ENCODE measurements at places on chromosomes 5 and 9.

DNA sequence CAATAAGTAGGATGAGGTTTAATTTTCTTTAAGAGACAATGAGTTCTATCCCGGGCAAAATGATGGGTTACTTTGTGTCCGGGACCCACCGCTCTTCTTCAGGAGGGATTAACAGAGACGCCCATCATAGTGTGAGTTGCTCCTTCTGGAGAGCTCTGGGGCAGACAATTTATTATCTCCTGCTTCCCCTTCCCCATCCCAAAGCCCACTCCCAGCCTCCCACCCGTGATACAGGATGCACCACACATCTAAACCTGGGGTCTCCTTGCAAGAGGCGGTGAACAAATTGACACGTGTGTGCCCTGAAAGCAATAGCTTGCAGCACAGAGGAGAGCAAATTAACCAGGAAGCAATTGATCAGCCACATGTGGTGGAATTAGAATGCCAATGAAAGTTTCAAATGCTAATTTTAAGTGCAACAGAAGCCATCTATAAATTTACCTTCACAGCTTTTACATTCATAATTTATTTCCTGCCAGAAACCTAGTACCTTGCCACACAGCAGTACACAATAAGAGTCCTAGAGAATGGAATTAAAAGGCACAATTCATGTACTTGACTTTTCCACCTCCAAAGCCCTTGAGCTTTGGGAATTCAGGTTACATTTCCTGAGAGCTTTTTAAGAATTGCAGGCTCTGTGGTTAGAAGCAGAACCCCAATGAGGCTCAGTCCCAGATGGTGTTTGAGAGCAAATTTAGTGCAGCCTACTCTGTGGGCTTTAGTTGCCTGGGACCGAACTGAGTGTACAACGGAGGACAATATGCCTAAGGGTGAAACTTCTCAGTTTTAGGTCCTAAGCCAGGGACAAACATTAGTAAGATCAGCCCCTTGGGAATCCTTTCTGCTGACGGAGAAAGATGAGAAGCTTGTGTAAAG lies 399.6 kb downstream of the MED10 start:
- H3K27ac ChIP-seq, result no peak overlapping the region
- H3K4me1 ChIP-seq, result no peaks in the 10 kb centered on the region
- H3K36me3 ChIP-seq, result no peaks in the 10 kb centered on the region
- no peaks in the 10 kb centered on the region for H3K27me3 ChIP-seq
- no peak for DNase-seq
- H3K4me3 ChIP-seq, result no peak overlapping the region

GRCh38 chr9:16499892-16500291 lies 370.6 kb downstream of the BNC2 start:
- no peaks in the 10 kb centered on the region for H3K27me3 ChIP-seq
- no peak overlapping the region for H3K4me3 ChIP-seq
- no peak overlapping the region for H3K27ac ChIP-seq
- H3K4me1 ChIP-seq, result no peaks in the 10 kb centered on the region
- no peak for DNase-seq
- H3K36me3 ChIP-seq, result no peaks in the 10 kb centered on the region

DNA sequence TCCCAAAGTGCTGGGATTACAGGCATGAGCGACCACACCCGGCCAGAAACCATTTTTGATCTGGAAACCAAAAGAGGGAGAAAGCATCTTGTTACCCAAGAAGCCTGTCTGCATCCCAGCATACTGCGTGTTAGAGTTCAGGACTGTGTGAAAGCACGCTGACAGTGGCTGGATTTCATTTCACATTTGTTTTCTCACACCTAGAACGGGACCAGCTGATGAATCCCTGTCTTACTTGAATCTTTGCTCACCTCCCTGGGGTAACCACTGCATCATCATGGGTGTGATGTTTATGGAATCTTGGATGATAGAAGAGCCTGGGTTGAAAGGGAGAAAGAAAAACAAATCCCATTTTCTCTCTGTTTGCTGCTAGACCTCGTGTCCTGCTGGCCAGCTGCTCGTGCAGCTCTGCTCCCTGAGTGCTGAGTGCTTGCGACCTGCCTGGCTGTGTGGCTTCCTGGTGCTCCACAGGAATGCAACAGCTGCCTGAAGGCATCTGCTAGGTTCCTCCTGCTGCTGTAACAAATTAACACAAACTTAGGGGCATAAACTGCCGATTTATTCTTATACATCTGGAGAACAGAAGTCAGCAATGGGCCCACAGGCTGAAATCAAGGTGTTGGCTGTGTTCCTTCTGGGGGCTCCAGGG lies 378.3 kb upstream of the DAP start:
- H3K27me3 ChIP-seq, result peaks cover 8% of the 10 kb centered on the region
- no peak for DNase-seq
- H3K4me1 ChIP-seq, result no peaks in the 10 kb centered on the region
- H3K4me3 ChIP-seq, result no peak overlapping the region
- H3K27ac ChIP-seq, result no peak overlapping the region

GRCh38 chr5:36552651-36553393 lies 53.6 kb upstream of the SLC1A3 start:
- H3K4me1 ChIP-seq, result no peaks in the 10 kb centered on the region
- no peaks in the 10 kb centered on the region for H3K36me3 ChIP-seq
- no peaks in the 10 kb centered on the region for H3K27me3 ChIP-seq
- H3K27ac ChIP-seq, result no peak overlapping the region
- H3K4me3 ChIP-seq, result no peak overlapping the region
- no peak for DNase-seq

- H3K4me3 ChIP-seq, result no peak overlapping the region
- H3K27me3 ChIP-seq, result peaks cover 21% of the 10 kb centered on the region
- no peaks in the 10 kb centered on the region for H3K36me3 ChIP-seq
- no peaks in the 10 kb centered on the region for H3K4me1 ChIP-seq
Observed at GRCh38 chr5:142626099-142626498, 59.8 kb downstream of the FGF1 start.

GRCh38 chr9:75360252-75360651 lies 271.9 kb downstream of the OSTF1 start:
- no peak overlapping the region for H3K27ac ChIP-seq
- H3K4me1 ChIP-seq, result no peaks in the 10 kb centered on the region
- no peak for DNase-seq

GRCh38 chr9:84781931-84782866 lies 112.7 kb downstream of the NTRK2 start:
- no peak overlapping the region for H3K4me3 ChIP-seq
- no peaks in the 10 kb centered on the region for H3K36me3 ChIP-seq
- no peak for DNase-seq
- no peak overlapping the region for H3K27ac ChIP-seq
- H3K27me3 ChIP-seq, result peaks cover 16% of the 10 kb centered on the region

- no peak overlapping the region for H3K27ac ChIP-seq
- H3K4me1 ChIP-seq, result no peaks in the 10 kb centered on the region
- DNase-seq, result no peak
- H3K4me3 ChIP-seq, result no peak overlapping the region
- no peaks in the 10 kb centered on the region for H3K27me3 ChIP-seq
Observed at GRCh38 chr9:78982849-78983248, 588.9 kb upstream of the TLE4 start.

DNA sequence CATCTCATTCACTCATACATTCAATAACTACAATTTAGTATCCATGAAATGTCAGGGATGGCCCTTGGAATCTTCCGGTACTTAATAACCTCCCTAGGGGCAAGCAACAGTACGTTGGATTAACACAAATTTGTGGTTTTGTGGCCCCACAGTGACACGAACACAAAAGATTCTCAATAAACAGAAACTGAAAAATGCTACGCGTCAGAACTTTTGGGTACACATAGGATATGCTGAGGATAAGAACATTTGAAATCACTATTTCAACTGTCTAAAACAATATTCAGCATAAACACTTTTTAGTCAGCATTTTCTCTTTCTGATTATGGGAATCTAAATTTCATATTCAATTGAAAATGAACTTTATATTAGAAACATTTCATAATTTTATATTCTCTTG lies 107.0 kb upstream of the GPR151 start:
- H3K4me1 ChIP-seq, result no peaks in the 10 kb centered on the region
- no peak for DNase-seq
- H3K27me3 ChIP-seq, result no peaks in the 10 kb centered on the region

- peak overlapping the region; percentile 83 for H3K4me3 ChIP-seq
- peaks cover 22% of the 10 kb centered on the region for H3K4me1 ChIP-seq
- peaks cover 34% of the 10 kb centered on the region for H3K27me3 ChIP-seq
- no peak for DNase-seq
Observed at GRCh38 chr9:14321517-14322130, 7.7 kb upstream of the NFIB start.

DNA sequence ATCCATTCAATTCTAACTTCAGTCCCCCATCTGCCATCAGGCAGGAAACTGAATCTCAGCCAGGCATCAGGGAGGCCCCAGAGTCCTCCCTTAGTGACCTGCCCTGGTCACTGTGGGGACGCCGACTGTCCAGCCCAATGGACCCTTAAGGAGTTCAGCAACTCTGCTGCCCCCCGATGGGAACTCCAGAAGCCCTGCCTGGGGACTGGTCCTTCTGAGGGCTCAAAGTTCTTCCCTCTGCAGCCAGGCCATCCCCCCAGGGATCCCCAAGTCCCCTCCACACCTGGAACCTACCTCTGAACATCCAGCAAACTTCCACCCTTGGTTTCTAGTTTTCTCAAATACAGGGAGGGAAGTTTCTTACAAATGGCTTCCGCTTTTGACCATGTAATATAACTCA lies 76.8 kb downstream of the UBE2QL1 start:
- H3K36me3 ChIP-seq, result no peaks in the 10 kb centered on the region
- peaks cover 19% of the 10 kb centered on the region for H3K27me3 ChIP-seq
- H3K4me1 ChIP-seq, result no peaks in the 10 kb centered on the region
- no peak overlapping the region for H3K27ac ChIP-seq
- DNase-seq, result no peak

GRCh38 chr9:92483627-92484545 lies 1.6 kb upstream of the ASPN start:
- no peak for DNase-seq
- peaks cover 7% of the 10 kb centered on the region for H3K4me1 ChIP-seq
- no peaks in the 10 kb centered on the region for H3K27me3 ChIP-seq
- H3K27ac ChIP-seq, result peak overlapping the region; percentile 43
- H3K36me3 ChIP-seq, result no peaks in the 10 kb centered on the region

GRCh38 chr5:71573591-71573990 lies 13.5 kb upstream of the MCCC2 start:
- no peaks in the 10 kb centered on the region for H3K36me3 ChIP-seq
- no peak overlapping the region for H3K4me3 ChIP-seq
- no peak overlapping the region for H3K27ac ChIP-seq
- no peaks in the 10 kb centered on the region for H3K27me3 ChIP-seq
- no peaks in the 10 kb centered on the region for H3K4me1 ChIP-seq

GRCh38 chr5:107266100-107266499 lies 404.6 kb downstream of the EFNA5 start:
- H3K36me3 ChIP-seq, result peaks cover 11% of the 10 kb centered on the region
- DNase-seq, result no peak
- no peak overlapping the region for H3K27ac ChIP-seq
- no peaks in the 10 kb centered on the region for H3K4me1 ChIP-seq
- H3K27me3 ChIP-seq, result no peaks in the 10 kb centered on the region
- no peak overlapping the region for H3K4me3 ChIP-seq

GRCh38 chr5:128155776-128156175 lies 72.2 kb downstream of the SLC12A2 start:
- H3K27me3 ChIP-seq, result no peaks in the 10 kb centered on the region
- DNase-seq, result no peak
- H3K36me3 ChIP-seq, result peaks cover 14% of the 10 kb centered on the region
- no peaks in the 10 kb centered on the region for H3K4me1 ChIP-seq
- no peak overlapping the region for H3K4me3 ChIP-seq

- no peak for DNase-seq
- no peaks in the 10 kb centered on the region for H3K4me1 ChIP-seq
- no peaks in the 10 kb centered on the region for H3K36me3 ChIP-seq
Observed at GRCh38 chr5:151892393-151892792, 32.3 kb downstream of the GLRA1 start.

DNA sequence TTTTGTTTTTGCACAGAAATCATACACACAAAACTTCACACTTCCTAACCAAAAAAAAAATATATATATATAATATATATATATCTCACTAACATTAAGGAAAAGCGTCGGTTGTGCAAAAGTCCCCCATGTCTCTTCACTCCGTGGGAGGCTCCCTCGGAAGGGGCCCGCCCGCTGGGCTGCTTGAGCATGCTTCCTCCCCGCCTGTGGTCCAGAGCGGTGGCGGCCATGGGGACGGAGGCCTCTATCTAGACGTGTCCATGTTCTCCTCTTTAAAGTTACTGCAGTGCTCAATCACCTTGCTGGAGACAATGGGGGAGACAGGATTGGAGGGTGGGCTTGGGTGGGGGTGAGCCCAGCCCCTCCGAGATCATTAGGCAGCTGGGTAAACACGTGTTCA lies 7.2 kb upstream of the ZDHHC12 start:
- H3K4me1 ChIP-seq, result peaks cover under 1% of the 10 kb centered on the region
- no peak for DNase-seq
- no peak overlapping the region for H3K27ac ChIP-seq
- no peaks in the 10 kb centered on the region for H3K27me3 ChIP-seq
- H3K36me3 ChIP-seq, result no peaks in the 10 kb centered on the region

- DNase-seq, result no peak
- no peak overlapping the region for H3K27ac ChIP-seq
- no peaks in the 10 kb centered on the region for H3K36me3 ChIP-seq
- H3K4me1 ChIP-seq, result no peaks in the 10 kb centered on the region
Observed at GRCh38 chr9:116070256-116070914, 83.2 kb upstream of the PAPPA start.

- no peaks in the 10 kb centered on the region for H3K27me3 ChIP-seq
- no peak overlapping the region for H3K27ac ChIP-seq
- H3K36me3 ChIP-seq, result peaks cover 14% of the 10 kb centered on the region
- no peak for DNase-seq
- H3K4me1 ChIP-seq, result peaks cover 3% of the 10 kb centered on the region
- no peak overlapping the region for H3K4me3 ChIP-seq
Observed at GRCh38 chr5:55415071-55415470, 107.3 kb downstream of the MTREX start.

GRCh38 chr5:161546470-161547301 lies at the start of gene GABRB2:
Gene GABRB2, minus strand, starts transcription at chr5:161546725. Its CDS starts 82 bp downstream, at chr5:161546643.
- peaks cover 31% of the 10 kb centered on the region for H3K27me3 ChIP-seq

DNA sequence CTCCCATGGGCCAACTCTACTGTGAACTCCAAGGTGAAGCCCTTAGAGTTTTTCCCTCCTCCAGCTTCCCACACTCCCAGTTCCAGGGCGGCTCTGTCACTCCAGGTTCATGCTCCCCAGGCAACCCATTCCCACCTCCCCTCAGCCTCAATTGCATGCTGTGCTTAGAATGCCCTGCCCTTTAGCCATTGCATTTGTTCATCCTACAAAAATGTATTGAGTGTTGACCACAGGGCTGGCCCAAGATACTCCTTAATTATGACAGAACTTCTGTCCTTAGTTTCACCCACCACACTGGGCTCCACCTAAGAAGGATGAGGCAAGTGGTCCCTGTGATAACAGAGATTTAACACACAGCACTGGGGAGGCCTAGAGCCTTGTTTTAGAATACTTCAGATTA lies 236.1 kb downstream of the ADAMTSL1 start:
- H3K4me3 ChIP-seq, result no peak overlapping the region
- no peaks in the 10 kb centered on the region for H3K4me1 ChIP-seq
- H3K27ac ChIP-seq, result no peak overlapping the region
- H3K36me3 ChIP-seq, result no peaks in the 10 kb centered on the region
- no peaks in the 10 kb centered on the region for H3K27me3 ChIP-seq
- no peak for DNase-seq

- H3K27ac ChIP-seq, result no peak overlapping the region
- H3K4me1 ChIP-seq, result peaks cover 13% of the 10 kb centered on the region
Observed at GRCh38 chr9:129597355-129598088, 23.4 kb downstream of the C9orf50 start.

GRCh38 chr9:17843236-17843635 lies 264.4 kb downstream of the SH3GL2 start:
- H3K4me3 ChIP-seq, result no peak overlapping the region
- no peaks in the 10 kb centered on the region for H3K36me3 ChIP-seq
- no peak for DNase-seq
- H3K27me3 ChIP-seq, result no peaks in the 10 kb centered on the region
- H3K27ac ChIP-seq, result no peak overlapping the region
